ENCODE measurements at places on chromosomes 5 and 9.

DNA sequence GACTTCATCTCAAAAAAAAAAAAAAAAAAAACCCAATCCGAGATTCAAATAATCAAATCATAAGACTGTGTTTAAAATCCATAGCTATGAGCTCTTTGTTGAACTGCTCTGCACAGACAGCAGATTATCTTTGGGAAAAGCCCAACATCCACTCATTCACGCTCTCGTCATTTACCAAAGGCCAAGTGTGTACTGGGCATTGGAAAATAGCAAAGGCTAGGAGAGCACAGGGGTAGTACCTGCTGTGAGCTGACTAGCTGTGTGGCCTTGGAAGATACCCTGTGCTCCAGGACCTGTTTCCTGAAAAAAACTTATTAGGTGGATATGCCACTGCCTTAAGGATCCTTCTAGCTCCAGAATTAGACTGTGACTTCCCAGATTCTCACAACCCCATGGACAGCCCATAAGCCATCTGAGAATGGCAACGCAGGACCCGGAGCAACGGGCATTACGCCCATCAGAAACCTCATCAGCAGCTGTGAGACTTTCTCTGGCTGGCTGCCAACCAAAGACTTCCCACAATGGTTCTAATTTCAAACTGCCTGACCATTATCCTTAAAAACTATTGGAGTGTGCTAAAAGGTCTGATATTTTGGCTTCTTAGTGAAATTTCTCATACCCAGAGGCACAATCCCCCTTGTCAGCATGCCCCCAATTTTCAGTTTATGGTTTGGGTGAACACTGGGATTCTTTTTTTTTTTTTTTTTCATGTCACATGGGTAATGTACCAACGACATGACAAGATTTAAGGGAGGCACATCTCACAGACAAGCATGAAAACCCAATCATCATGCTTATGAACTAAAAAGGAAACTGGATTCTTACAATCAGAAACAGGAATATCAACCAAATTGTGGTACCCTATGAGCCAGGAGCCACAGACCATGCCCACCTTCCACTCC lies 16.8 kb downstream of the SERINC5 start:
- no peak for DNase-seq

GRCh38 chr5:153276151-153276550 lies 214.3 kb upstream of the GRIA1 start:
- no peak for DNase-seq

- DNase-seq: no peak
Measured at GRCh38 chr5:402615-403359, 40.2 kb upstream of the EXOC3 start.

DNA sequence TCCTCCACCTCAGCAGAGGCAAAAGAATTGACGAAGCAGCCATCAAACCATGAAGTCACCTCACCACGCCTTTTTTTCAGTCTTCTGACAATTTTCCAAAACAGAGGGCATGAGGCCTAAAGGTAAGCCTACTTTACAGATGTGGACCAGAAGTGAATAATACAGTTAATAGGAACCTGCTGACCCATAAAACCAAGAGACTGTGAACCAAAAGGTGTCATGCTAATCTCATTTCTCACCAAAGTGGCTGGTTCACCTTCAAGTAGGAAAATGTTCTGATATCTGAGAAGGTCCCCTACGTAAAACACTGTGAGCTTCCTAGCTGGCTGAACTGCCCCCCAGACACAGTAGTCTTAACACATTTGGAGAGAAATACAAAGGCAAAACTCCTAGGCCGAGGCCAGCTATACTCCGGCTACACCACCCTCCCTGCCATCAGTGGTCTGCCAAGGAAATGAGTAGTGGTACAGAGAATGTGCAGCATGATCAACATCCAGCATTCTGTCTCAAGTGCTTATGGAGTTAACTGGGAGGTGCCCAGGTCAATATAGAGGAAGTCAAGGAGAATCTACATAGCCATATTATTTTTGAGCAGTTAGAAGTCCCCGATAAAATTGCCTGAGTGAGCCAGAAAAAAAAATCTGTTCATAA lies 19.3 kb upstream of the F2RL2 start:
- no peak for DNase-seq

- no peak for DNase-seq
Measured at GRCh38 chr5:154352960-154353548, 92.7 kb upstream of the SAP30L start.

GRCh38 chr9:83937861-83938455 lies 16.7 kb upstream of the KIF27 start:
- DNase-seq: no peak

Measured in effector memory CD4-positive, alpha-beta T cell (primary cell).